Stimulated activated CD8-positive, alpha-beta memory T cell treated with anti-CD3 and anti-CD28 coated beads, Interleukin-4, amount 100 ng/mL, for 1 hour (primary cell): ENCODE measurements at places on chromosomes 6 and 20.

- no peak for DNase-seq
Measured at GRCh38 chr20:10673176-10673841, 490 bp downstream of the JAG1 start.

GRCh38 chr20:16314748-16315159, 258.5 kb downstream of the KIF16B start:
- DNase-seq = no peak

GRCh38 chr6:144178323-144178722, 28.0 kb downstream of the STX11 start:
- no peak for DNase-seq

GRCh38 chr20:13009682-13010406, 1.1 kb downstream of the SPTLC3 start:
- no peak for DNase-seq

- DNase-seq = peak; percentile 18
Measured at GRCh38 chr6:17600527-17601385, 654 bp downstream of the FAM8A1 start.

- no peak for DNase-seq
Measured at GRCh38 chr6:112337209-112337638, 9.9 kb upstream of the RFPL4B start.

DNA sequence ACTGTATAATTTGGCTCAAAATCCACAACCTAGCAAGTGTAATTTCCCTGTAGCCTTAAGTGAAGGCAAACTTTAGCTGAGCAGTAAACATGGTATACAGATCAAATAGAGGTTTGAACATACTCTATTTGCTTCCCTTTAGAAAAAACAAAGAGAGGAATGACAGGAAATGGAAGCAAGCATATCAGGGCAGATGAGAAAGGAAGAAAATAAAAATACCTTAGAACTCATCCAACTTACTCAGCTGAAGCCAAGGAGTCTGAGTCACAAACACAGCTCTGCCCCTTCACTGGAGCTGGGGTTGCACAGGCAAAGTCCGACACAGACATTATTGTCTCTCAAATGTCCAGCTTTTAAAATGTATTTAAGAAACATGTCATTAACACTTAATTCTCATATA, 379.9 kb upstream of the IRAK1BP1 start:
- DNase-seq = no peak

DNA sequence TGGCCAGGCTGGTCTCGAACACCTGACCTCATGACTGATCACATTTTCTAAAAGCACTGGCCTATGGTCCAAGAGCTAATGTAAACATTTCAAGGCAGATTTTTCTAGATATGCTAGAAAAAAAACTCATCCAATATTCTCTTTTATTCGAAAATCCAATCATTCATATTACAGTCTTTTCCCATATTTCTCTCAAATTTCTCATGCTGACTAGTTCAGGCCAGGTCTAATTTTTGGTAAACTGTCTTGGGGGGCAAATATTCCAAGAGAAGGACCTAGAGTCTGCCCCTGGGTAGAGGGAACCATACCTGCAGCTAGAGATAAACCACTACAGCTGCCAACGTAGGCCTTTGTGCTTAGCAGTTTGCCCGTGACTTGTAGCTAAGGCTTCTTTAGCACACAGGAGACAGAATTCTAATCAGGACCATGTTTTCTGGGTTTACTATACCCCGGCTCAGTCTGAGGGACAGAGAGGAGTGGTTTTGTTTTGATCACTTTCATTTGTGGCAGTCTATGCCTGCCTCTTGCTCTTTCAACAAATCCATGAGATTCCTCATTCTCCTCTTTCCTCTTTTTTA, 71.8 kb upstream of the CITED2 start:
- no peak for DNase-seq

DNA sequence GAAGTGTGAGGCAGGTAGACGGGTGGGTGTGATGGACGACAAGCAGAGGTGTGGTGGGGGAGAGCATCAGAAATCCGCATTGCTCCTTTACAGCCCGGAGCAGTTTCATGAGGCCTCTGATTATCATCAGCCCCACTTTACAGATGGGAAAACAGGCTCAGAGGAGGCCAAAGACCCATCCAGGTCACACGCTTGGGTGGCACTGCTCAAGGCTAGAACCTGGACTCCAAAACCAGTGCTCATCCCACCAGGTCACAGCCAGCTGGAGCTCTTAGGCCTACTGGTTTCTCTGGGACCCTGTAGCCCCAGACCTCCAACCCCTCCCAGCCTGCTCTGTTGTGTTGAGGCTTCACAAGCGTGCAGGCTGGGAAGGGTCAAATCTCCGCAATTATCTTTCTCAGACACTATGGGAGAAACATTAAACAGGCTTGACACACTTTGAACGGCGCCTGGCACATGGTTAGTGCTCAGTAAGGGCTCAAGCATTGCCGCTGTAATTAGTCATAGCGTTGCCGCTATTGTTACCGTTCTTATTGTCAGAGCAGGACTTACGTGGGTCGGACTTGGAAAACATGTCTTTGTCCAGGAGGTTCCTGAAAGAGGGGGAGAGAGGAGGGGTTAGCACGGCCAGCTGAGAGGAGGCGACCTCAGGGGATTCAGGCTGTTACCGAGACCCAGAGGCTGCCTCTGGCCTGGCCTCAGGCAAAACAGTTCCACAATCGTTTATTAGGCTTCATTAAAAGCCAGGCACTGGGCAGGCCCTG, 16.6 kb downstream of the CPNE5 start:
- no peak for DNase-seq

DNA sequence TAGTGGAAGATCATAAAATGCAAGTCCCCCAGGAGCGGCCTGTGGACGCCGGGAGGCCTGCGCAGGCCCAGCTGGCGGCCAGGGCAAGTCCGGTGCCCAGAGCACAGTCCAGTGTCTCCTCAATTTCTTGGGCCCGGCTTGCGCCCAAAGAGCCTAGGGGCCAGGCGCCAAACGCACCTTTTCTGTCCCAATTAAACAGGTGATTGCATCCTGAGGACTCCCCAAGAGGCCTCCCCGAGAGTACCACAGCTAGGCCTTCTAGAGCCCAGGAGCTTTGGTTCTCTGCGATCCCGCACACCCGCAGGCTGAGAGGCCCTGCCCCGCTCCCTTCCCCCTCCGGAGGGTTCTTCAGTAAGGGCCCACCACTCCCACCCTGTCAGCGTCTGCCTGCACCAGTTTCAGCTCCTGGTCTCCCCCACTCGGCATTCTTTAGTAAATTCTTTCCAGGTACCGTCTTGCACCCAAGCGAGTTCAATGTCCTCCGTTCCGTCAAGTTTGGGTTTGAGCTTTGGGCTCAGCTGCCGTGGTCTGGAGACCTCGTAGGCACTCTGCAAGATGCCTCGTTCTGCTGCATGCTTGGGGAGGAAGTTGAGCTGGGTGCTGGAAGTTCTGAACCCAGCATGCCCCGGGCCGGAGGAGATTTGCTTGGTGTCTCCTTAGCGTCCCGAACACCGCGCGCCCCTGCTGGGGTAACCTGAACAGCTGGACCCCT, 3.9 kb upstream of the NKX2-2 start:
- no peak for DNase-seq

- no peak for DNase-seq
Measured at GRCh38 chr6:71621918-71622519, 264.3 kb upstream of the RIMS1 start.

GRCh38 chr6:37956711-37957275, 137.3 kb downstream of the ZFAND3 start:
- DNase-seq = no peak

GRCh38 chr6:163490826-163491577, 76.5 kb downstream of the QKI start:
- no peak for DNase-seq

DNA sequence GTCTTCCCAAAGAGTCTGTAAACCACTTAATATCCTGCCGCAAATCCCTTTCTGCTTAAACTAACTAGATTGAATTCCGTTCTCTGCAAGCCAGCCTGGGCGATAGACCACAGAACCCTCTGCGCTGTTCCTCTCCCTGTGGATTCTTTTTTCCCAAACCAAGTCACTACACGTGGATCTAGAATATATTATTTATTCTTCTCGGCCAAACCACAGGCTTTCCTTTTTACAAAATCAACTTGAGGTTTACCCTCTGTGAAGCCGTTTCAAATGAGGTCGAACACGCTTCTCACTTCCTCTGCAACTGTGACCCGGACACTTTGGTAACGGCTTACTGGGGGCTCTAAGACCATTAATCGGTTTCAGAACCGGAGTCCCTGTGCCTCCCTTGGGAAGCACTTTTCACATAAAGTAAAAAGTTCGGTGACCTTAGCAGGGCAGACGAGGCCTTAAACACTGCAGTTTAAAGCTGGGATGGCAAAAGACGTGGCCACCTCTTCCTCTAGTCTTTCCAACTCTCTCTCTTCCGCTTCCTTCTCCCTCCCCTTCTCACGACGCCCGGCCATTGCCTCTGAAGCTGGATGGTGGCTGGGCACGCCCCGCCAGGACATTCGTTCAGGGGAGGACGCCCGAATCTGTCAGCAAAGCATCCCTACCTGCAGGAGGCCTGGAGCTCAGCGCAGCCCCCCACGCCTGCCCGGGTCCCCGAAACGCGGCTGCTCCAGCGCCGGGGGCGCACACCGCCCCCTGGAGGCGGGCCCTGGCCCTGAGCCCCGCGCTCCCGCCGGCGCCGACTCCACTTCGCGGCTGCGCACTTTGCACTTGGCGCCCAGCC, 55.0 kb upstream of the FOXC1 start:
- peak; percentile 55 for DNase-seq

DNA sequence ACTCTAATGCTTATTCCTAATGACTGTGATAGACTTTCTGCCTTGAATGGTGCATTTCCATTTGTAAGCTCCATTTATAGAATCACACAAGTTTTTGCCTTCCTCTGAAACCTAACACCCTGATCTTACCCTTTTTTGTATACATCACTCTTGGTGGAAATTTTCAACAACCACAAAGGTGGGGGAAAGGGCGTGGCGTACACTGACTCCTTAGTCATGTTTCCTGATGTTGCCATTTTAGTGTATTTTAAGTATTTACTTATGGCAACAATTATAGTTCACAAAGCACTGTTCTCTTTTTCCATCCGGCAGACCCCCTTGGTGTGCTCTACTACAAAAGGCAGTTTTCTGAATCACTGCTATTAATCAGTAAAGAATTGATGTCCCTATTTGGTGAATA, 92.0 kb downstream of the ATXN1 start:
- peak; percentile 52 for DNase-seq

DNA sequence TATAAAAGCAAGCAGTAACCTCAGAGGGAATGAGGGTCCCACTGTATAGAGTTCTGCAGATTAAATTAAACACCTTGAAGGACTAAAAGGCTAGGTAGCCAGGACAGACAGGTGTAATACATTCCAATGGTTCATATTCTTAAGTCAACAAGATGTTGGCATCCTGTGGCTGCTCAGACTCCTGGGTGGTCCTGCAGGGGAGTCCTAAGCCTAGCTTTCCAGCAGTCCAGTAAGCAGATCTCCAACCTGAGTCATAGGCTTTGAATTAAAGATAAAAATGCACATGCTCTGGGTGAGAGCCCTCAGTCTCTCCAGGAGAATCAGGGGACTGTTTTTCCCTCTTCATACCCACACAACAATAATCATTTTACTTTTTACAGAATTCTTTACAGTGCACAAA, 307.3 kb upstream of the SUPT3H start:
- no peak for DNase-seq

DNA sequence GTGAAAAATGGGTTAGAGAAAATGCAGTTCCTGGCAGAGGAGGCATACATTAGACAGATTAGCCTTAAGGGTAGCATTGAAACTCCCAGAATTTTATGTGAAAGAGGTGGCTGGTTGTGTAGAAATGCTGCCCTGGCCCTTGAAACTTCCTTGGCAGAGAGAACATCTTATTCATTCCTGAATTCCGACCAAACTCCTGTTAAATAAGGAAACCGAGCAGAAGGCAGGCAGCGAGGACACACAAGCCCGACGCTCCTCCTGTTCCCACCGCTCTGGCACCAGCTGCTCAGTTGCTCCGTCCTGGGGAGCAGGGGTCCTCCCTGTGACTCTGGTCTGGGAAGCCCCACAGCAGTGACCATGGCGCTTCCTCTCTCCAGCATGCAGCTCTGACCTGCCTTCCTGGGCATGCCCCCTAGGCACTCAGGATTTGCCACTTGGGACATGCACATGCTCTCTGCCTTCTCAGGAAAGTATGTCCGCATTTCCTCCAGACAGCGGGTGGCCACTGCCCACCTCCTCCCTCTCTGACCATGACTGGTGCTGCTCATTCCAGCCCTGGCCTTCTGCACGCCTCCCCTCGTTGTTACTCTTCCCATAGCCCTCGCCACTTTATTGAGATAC, 35.2 kb upstream of the CLDN20 start:
- DNase-seq = no peak

DNA sequence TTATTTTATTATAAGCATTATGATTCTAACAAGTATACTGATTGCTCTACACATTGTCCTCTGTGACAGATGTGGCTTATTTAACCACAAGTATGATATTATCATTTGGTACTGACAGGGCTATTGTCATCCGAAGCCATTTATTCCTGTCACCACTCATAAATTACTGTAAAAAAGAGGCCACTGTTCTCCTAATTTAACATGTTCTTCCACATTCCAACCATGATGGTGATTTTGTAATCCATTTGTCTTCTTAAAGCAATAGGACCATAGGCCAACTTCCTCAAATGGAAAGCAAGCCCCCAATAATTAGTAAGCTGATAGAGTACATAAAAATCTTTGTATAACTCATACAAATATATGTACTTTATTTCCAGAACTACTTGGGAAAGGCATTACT, 50.6 kb downstream of the FUT9 start:
- DNase-seq = no peak

DNA sequence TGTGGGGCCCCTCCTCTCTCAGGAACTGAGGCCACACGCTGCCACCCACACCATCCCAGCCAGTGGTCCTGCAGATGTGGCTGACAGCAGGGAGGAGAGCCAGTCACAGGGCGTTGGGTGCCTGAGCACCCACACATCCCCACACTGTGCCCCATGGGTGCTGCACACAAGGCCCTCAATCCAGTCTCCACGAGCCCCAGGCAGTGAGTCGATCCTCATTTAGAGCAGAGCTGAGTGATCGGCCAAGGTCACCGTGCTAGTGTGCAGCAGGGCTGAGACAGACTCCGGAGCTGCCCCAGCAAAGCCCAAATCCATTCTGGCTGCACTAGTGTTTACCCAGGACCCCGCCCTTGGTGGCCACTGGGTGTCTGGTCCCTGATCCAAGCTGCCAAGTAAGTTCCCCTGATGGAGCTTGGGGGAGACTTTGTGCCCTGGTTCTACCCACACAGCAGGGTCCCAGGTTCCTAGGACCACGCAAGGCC, 9.0 kb downstream of the C20orf203 start:
- DNase-seq = no peak
